ENCODE measurements at places on chromosomes 5 and 9. TPM values are rescaled to one million over a fixed set of nuclear protein-coding genes. Genes with fewer than 3 reads are reported as not detected.

Gene CCDC180
- total RNA-seq, result 0.94 TPM

Gene PKN3
- total RNA-seq, result 13.4 TPM

Gene CCDC192
- total RNA-seq, result not detected

Gene UBQLN1
- 104 TPM for total RNA-seq

Gene KCNN2
- 0.17 TPM for total RNA-seq

Measured in A549 treated with GW870086 at 1 μM for 4 hours (cell line).